ENCODE measurements at places on chromosomes 16 and 17.
A peak's percentile ranks its signal among the peaks of the same experiment; 100 is the strongest.

DNA sequence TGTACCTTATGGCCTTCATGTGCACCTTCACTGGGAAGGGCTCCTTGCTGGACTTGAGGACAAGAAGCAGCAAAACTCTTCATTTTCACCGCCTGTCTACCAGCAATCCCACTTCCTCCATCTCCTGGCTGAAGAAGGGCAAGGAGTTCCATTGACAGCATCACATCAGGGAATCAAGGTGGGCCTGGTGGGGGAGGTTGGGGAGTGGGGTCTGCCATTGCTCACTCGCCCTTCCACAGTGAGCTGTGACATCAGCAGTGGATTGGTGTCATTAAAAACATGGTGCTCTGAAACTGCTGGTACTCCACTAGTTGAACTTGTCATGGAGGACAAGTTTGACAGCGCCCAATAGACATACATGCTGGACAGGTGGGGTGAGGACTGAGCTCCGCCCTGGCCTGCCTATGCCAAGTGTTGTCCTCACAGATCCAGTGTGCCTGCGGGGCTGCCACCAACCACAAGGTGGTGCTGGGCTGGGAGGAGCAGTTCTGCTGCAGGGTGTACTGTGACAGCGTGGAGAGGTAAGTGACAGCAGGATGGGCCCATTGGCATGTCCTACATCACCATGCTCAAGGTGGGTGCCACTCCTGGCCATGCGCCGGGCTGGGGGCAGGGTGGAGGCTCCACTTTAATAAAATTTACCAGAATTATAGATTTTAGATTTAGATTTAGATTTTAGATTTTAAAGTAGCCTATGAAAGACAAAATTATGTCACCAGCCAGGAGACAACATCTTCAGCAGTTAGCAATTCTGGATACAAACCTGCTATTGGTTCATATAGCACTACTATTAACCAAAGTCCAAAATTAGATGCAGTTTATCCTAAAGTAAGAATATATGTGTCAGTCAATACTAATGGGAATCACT, 1729.1 kb downstream of the TP53TG3F start:
- no peak for DNase-seq

GRCh38 chr16:48903039-48903438, 293.1 kb upstream of the N4BP1 start:
- DNase-seq = no peak

DNA sequence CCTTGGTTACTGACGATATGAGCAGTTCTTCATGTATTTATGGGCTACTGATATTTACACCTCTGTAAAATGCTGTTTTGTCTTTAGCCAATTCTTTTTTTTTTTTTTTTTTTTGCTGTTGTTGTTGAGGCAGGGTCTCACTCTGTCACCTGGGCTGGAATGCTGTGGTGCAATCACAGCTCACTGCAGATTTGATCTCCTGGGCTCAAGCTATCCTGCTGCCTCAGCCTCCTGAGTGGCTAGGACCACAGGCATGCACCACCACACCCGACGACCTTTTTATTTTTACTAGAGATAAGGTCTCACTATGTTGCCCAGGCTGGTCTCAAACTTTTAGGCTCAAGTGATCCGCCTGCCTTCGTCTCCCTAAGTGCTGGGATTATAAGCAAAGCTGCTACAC, 225.0 kb upstream of the AXIN2 start:
- DNase-seq = no peak

DNA sequence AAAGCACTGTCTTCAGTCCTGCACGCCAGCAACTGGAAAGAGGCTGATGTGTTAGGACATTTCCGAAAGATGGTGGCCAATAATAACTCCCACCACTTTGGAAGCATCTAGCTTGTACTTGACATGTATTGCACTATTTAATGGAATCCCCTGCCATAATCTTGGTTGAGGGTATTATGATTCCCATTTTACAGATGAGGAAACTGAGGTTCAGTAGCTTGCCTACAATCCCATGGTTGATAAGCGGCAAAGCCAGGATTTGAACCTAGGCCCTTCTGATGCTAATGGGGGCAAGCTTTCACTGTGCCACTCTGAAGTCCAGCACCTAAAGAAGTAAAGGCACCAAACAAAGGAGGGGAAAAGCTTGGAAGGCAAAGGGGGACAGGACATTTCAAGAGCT, 8.0 kb downstream of the CACNG5 start:
- no peak for DNase-seq

DNA sequence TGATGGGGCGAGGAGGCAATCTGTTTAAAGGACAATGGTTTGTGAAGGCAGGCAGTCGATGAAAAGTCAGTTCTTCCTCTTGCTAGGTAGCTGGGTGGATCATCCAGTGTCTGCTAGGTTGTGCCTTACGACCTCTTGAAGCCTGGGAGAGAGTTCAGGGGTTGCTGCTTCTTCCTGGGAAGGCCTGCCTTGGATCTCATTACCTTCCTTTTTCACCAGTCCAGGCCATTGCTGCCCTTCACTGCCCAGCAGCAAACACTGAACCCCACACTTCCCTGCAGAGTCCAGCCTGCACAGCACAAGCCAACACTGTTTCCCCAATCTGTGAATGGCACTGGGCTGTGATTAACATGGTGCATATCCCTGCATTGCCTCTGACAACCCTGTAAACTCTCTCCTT, 24.7 kb downstream of the HS3ST2 start:
- no peak for DNase-seq

GRCh38 chr16:73268366-73268993, 220.6 kb upstream of the ZFHX3 start:
- DNase-seq = no peak

- peak; percentile 50 for DNase-seq
These were observed 6.3 kb downstream of the ESRP2 start for GRCh38 chr16:68229431-68230175.

GRCh38 chr16:2278272-2278608, 10.3 kb upstream of the RNPS1 start:
- DNase-seq = no peak

DNA sequence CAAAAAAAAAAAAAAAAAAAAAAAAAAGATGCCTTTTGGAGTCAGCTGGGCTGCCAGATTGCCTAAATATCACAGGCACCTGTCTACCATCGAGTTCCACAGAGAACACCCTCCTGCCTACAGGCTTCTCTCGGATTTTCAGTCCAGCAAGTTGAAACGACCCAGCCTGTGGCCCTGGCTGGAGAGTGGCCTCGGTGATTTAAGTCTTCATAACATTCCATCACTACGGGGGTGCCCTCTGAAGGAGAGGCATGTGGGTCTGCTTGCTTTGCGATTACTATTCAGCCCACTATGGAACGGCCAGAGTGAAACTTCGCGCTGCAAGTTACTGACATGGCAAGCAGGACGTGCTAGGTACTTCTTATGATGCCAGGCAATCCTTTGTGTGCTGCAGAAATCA, 42.8 kb downstream of the MARCHF10 start:
- DNase-seq = no peak

GRCh38 chr17:49557312-49558024, 18.2 kb upstream of the NXPH3 start:
- no peak for DNase-seq

DNA sequence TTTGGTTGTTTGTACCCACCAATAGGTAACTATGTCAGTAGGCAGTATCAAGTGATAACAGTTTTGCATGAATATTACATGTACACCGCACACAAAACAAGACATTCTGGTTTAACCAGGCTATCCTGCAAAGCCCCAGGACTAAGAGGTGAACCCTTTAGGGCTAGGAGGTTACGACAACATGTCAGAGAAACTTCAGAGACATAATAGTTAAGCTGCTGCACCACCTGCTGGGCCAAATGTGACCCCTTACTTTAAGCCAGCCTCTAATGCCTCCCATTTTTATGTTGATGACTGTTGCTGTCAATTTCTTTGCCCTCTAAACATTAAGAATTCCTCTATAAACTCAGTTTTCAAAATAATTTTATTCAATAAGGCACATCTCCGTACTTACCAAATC, 15.4 kb downstream of the SRP68 start:
- DNase-seq = no peak

GRCh38 chr17:61495161-61495857, 43.1 kb downstream of the TBX4 start:
- no peak for DNase-seq

DNA sequence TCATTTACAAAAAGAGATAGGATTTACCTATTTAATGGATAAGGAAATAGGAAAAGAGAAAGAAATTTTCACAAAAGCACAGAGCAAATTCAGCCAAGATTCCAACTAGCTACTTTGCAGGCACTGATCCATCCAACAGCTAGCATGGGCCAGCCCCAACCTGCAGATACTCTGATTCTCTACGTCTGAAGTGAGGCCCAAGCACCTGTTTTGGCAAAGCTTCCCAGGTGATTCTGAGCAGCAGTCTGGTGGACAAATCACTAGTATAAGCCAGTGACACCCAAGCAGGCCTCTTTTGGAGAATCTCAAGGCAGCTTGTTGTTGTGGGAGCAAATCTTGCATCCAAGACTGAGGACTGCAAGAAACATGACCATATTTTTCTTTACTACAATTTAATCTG, 20.9 kb upstream of the CALB2 start:
- DNase-seq = no peak

DNA sequence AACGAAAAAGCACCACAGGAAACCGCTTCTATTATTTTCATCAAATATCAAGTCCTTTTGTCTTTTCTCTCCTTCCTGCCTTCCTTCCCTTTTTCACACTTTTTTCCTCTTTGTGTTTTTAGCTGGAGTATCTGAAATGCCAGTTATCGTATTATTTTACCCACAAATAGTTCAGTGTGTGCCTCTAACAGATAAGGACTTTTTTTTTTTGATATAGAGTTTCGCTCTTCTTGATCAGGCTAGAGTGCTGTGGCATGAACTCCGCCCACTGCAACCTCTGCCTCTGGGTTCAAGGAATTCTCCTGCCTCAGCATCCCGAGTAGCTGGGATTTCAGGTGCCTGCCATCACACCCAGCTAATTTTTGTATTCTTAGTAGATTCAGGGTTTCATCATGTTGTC, 10.7 kb downstream of the DNAAF1 start:
- no peak for DNase-seq

DNA sequence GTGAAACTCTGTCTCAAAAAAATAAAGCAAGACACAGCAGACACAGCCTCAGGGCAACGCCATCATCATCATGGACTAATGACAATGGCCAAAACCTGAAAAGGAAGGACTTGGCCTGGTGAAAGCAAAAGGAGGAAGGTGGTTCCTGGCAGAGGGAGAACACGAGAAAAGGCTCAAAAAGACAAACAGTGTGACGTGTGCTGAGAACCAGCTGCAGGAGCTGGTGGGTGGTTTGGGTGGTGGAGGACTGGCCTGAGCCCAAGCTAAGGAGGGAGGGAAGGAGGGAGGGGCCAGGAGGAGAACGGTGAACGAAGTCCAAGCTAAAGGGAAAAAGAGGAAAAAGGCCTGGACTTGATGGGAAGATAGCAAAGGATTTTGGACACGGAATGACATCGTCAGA, 85.1 kb downstream of the SLC39A11 start:
- no peak for DNase-seq

GRCh38 chr17:2368359-2368758, 31.1 kb downstream of the SGSM2 start:
- no peak for DNase-seq

DNA sequence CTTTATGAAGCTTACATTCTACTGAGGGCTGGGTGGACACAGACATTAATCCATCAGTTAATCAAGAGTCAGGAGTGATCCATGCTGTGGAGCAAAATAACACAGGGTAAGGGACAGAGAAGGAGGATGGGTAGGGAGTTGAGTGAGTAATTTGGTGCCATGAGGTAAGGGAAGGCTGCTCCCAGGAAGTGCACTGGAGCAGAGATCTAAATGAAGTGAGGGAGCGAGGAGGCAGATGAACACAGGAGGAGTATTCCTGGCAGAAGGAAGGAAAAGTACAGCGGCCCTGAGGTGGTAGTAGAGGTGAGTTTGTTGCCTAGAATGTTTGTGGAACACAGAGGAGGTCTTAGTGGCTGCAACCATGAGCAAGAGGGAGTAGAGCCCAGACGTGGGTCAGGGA, 34.8 kb downstream of the ASIC2 start:
- DNase-seq = no peak

DNA sequence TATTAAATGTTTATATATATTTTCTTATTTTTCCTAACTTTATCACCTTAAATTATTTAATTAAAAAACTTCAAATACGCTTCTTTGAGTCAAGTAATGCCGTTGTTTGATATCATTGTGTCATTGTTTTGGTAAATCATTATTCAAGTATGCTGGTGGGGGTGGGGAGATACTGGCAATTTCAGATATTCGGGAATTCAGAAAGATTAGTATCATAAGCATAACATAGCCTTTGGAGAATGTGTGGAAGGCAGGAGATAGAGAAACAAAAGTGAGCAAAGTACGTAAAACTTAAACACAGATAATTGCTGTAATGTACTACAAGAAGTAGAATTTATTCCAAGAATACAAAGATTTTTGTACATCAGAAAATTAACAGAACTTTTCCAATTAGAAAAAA, 49.8 kb downstream of the TANC2 start:
- DNase-seq = no peak

DNA sequence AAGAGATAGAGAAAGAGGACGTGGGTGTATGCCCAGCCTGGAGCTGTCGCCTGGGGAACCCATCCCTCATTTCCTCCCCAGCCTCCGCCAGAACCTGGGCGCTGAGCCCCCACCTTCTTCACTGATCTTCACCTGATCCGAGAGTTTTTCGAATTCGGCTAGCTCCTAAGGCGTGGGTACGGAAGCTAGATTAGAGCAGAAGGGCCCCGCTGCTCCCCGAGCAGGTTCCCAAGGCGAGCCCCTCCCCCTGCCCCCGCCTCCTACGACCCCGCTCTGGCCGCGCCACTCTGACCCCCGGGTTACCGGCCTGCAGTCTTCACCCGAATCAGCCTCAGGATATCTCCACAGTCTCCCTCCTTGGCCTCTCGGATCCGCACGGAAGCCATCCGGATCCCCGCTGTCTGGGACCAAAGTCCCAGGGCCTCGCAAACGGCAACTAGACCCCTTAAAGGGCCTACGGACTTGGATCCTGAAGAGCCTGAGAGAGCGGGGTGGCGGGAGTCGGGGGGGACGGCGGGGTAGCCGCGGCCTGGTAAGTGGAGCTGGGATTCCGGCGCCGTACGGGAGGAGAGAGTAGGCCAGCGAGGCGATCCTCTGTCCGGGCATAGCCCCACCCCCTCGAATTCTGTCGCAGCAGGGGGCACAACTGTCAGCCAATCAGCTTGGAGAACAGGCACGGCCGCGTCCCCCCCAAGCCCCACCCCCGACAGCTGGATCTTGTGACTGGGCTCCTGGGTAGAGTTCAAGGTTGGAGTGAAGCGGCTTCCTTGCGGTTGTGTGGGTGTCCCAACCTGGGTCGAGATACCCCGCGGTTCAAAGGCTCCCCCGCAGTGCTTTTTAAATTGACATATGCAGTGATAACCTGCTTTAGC, at the start of gene SAT2:
Gene SAT2 (minus strand): TSS at position 572 of the 872 bp plus-strand sequence. CDS start 186 bp downstream, at position 386.
- peak; percentile 86 for DNase-seq
